ENCODE measurements at places on chromosomes 7 and 10.

DNA sequence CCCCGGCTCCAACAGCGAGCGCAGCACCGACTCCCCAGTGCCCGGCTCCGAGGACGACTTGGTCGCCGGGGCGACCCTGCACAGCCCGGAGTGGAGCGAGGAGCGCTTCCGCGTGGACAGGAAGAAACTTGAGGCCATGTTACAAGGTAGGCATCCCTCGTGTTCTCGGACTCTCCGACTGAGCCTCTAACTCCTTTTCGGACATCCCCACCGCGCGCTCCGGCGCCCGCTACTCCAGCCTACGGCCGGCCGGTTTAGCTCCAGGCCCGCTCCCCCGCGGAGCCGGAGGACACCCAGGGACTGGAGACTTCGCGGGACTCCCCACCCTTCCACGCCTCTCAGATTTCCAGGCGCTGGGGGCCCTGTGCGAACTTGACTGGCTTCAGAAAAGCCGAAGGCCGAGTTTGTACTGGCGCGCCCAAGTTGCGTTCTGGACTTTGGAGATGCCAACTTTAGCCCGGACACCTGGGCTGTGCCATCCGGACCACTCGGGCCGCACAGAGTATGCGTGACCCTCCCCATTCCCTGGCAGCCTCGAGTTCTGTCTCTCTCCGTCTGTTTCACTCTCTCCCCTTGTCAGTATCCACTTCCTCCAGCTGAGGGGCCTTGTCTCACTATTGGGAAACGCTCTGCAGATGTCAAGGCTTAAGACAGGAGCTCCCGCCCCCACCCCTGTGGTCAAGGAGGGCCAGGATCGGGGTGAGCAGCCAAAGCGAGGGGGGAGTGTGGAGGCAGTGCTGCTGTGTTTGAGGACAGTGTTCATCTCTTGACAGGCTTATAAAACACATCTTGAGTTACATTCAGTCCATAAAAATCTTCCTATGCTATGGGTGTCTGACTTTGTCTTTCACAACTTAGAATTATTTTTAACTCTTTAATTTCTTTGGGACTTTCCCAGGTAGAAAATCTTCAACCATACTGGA is 777 bp downstream of the BICC1 start:
- no peak for DNase-seq

GRCh38 chr10:22218448-22218847 is 633 bp upstream of the EBLN1 start:
- no peak for DNase-seq

GRCh38 chr7:22849662-22850061 is 27.0 kb upstream of the TOMM7 start:
- no peak for DNase-seq

- no peak for DNase-seq
Observed at GRCh38 chr10:3510741-3511140, 274.3 kb downstream of the KLF6 start.

DNA sequence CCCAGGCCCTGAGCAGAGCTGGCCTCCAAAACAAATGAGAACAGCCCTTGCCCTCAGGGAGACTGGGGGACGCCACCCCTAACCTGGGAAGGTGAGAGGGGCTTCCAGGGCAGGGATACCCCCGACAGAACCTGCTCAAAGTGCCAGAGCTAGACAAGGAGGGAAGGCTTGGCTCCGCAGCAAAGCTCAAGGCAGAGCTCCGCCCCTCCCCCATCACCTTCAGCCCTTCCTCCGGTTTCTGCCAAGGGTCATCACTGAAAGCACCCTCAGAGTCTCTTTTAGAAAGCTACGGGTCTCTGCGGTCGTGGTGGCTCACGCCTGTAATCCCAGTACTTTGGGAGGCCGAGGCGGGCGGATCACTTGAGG is 73.4 kb upstream of the CUX1 start:
- no peak for DNase-seq

DNA sequence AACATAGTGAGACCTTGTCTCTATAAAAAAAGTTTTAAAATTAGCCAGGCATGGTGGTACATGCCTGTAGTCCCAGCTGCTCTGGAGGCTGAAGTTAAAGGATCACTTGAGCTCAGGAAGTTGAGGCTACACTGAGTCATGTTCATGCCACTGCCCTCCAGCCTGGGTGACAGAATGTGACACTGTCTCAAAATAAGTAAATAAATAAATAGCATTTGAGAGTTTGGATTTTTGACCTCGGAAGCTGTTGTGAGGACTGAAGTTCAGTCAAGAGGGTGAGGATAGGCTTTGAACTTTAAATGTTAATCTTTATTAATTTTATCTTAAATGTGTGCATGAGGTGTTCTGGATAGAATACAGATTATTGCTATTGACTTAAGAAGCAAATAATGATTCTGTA is 110.2 kb downstream of the GNAT3 start:
- DNase-seq: no peak

DNA sequence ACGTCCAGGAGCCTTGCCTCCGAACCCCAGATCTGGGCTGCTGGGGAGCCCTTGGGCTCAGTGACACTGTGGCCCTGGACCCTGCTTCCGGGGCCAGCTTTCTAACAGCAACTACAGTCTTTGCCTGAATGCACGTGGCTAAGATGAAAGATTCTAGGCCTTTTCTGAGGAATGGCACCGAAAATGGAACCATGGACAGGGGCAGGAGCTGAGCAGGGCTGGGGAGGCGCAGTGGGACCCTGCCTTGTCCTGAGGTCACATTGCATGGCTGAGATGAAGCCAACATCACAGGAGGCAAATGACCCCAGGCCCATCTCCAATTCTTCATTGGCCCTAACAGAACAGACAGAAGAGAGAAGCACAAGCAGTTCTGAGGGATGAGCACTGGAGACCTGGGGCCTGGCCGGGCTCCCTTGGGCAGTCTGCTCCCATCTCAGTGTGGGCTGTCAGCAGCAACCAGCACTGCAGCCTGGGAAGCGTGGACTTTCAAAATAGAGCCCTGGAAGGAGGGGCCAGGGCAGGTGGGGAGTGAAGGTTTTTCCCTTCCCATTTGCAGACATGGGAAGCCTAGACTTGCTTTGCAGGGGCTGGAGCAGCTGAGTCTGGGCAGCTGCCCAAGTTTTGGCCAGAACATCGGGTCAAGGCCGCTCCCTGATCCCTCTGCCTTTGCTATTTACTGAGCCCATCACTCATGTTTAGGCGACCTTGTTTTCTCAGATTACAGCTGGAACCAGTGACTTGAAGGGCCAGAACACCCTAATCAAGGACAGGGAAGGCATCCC is 114.4 kb upstream of the TCERG1L start:
- DNase-seq: no peak

DNA sequence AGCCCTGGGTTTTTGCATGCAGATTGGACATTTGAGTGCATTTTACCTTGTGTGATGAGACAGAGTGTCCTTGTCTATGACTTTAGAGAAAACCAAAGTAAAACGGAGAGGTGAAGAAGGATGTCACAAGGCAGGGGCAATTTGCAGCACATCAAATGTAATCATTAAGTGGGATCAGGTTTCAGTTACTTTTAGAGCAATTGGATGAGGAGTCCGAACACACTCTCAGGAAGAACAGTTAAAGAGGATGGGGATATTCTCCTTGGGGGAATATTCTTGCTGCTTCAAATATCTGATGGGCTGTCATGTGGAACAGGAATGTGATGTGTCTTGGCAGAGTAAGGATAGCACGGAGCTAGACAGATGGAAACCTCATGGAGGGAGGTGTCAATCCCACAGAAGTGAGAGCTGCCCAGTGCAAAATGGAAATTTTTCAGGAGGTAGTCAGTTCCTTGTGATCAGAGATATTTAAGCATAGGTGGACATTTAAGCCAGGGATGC is 757 bp downstream of the RAB19 start:
- no peak for DNase-seq

- no peak for DNase-seq
Observed at GRCh38 chr7:47288060-47288459, 293.9 kb downstream of the TNS3 start.

- DNase-seq: no peak
Observed at GRCh38 chr7:85890244-85890811, 703.5 kb upstream of the SEMA3D start.

DNA sequence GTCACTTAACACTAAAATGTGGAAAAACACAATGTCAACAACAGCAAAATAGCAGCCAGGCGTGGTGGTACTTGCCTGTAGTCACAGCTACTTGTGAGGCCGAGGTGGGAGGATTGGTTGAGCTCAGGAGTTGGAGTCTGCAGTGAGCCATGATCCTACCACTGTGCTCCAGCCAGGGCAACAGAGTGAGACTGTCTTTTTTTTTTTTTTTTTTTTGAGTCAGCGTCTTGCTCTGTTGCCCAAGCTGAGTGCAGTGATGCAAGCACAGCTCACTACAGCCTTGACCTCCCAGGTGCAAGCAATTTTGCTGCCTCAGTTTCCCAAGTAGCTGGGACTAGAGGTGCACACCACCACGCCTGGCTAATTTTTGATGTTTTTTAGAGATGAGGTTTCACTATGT is 6.1 kb downstream of the KCTD7 start:
- no peak for DNase-seq

DNA sequence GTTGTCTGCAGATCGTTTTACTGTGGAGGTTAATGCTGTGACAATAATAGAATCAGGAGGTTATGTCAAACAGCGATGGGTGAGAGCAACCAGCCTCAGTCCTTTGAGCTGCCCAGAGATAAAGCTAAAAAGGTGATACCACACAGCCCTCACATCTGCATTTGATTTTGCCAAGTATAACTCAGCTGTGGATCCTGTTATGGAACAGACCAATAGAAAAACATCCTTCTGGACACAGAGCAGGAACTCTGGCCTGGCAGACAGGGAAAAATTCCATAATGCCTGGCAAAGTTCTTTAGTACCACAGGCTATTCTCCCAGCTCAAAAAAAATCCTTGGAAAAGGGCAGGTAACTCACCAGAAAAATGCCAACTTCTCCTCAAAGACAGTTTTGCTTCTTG is 87.1 kb upstream of the PDLIM1 start:
- DNase-seq: no peak

DNA sequence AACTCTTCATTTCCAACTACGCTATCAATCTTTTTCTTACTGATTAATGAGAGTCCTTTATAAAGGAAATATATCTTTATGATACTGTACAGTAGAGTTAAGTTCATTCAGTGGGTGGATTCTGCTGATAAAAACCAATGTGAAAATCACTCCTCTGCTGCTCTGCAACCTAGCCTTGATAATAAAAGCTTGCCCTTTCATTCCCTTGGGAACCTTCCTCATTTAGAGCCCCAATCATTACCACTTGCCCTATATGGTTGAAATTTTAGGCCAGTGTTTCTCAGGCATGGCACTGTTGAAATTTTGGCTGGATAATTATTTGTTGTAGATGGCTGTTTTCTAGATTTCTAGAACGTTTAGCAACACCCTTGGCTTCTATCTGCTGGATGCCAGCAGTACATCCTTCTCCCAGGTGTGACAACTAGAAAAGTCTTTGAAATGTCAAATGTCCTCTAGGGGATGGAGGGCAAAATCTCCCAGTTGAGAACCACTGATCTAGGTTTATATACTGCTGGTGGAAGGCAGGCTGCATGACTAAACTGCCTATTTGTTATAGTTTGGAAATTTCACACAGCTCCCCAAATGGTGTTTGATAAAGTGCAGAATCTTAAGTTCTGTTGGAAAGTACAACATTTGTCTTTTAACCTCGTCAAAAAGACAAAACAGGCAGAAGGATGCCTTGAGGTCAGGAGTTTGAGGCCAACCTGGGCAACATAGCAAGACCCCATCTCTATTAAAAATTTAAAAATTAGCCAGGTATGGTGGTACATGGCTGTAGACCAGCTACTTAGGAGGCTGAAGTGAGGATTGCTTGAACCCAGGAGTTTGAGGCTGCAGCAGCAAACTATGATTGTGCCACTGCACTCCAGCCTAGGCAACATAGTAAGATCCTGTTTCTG is 8.9 kb upstream of the SIRT1 start:
- DNase-seq: no peak

GRCh38 chr7:126804604-126805003 is 448.1 kb downstream of the GRM8 start:
- DNase-seq: no peak

- DNase-seq: no peak
Observed at GRCh38 chr7:111685349-111685748, 123.1 kb upstream of the IMMP2L start.

GRCh38 chr10:114631090-114631665 is 26.9 kb downstream of the ABLIM1 start:
- DNase-seq: no peak

DNA sequence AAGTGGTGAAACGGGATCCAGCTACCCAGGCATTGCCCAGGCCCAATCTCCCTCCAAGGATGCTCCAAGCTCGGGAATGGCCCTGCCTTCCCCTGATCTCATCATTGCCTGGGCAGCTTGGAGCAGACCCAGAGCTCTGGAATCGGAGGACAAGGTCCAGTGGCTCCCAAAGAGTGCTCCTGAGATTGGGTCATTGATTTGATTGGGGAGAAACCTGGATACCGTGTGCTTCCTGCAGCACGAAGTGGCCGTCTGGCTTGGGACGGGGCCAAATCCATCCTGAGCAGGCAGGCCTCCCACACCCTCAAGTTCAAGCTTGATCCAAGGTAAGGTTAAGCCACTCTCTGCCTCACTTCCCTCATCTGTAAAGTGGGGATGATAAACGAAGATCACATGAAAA is 69.9 kb downstream of the OAT start:
- DNase-seq: no peak

- no peak for DNase-seq
Observed at GRCh38 chr10:117391436-117392205, 16.4 kb upstream of the PDZD8 start.

- DNase-seq: no peak
Observed at GRCh38 chr10:131555406-131555805, 243.9 kb upstream of the TCERG1L start.

DNA sequence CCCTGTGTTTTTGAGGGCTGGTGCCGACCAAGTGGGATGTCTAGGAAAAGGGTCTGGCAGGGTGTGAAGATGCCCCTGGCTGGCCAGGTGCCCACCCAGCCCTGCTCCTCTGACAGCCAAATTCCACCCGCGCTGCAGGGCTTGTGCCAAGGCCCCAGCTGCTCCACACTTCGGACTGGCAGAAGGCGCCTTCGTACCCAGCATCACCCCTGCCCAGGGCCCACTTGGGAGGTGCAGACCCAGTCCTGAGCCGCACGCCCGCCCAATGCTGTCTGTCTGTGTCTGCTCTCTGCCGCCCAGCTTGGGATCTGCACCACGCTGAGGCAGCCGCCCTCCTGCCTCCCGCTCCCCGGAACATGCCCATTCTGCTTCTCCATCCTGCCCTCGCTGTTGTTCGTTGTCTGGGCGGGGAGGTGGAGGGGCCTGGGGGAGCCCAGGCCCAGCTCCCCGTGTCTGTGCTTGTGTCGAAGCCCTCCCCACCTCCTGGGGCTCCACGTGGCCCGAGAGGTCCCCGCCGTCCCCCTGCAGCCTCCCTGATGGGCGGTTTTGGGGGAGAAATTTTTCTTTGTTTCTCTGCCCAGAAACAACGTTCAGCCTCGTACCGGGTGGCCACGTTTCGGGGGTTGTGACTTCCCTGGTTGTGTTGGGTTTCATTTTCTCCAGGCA is 36.9 kb upstream of the PPIF start:
- DNase-seq: no peak

DNA sequence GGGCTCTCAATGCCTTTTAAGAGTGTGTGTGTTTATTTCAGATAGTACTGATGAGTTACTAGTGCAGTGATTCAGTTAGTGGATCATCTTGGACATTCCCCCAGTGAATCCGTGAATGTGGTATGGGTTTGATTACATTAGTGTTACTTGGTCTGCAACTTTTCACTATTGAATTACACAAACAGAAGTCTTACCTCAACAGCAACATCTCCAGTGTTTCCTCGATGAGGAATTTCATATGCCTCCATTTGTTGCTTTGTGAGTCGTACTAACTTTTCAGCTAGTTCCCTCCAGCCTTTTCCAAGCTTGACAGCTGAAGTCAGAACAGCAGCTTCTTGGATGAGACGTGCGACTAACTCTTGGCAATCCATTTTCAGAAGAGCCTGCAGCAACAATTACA is 63.2 kb downstream of the MACC1 start:
- no peak for DNase-seq

All from activated T-helper 2 cell treated with anti-CD3 and anti-CD28 coated beads, Interferon-gamma antibody, Interleukin-2, Interleukin-4, amounts not matched to agents 10 μg/mL and 5 μg/mL and 100 μg/mL, durations not matched to agents 14 hours and 24 hours and 36 hours (primary cell).